ENCODE measurements at places on chromosomes 4 and X.

DNA sequence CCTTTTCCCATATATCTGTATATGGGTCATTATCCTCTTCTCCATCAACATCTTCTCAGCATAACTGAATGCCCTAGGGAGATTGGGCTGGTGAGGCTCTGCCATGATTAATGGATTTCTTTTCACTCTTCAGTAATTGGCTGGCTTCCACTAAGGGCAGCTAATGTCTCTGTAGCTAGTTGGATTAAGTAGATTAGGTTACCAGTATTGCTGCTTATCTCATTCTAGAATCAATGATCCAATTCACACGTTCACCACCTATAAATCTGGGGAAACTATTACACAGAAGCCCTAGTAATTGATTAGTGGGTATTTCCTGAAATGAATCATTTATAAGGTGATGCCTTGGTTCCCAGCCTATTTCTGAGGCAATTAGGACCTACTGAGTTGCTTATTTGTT lies 94.8 kb downstream of the KDR start:
- no peak for DNase-seq

DNA sequence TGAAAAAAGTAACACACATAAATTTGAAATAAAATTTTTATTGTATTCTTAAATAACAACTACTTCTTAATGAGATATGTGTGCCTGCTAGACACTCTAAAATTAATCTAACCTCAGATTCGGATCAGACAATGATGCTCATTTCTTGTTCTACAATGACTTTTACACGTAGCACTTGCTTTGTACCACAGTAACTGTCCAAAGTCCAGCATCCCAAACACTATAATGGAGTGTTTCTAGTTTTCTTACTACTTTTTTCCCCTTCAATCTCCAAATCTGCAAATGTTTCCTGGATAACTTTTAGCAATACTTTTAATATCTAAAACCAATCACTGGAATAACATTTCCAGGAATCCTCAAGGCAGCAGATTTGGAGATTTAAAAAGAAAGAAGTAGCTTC lies 75.9 kb downstream of the ADGRA3 start:
- DNase-seq, result no peak

DNA sequence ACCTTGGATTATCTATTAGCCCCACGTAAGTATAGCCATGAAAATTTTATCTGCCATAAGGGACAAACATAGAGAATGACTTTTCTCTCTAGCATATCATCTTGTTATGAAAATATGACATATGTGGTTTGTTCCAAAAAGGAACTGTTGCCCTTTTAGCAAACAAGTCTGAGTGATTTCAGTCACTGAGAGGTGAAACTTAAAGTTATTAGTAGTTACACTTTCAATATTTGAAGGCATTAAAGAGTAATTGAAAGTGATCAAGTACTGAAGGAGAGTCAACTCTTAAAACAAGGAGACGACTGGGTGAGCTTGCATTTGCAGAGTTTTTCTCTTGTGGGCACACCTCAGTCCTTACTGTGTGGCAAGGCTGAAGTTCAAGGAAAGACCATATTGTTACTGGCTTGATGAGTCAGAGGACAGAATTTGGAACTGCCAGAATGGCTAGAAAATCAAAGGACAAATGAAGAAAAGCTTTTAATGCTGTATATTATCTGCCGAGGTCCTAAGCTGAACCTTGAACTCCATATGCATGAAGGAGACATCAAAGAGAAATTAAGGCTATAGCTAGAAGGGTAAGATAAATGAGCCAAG lies 205.1 kb upstream of the EMCN start:
- DNase-seq, result no peak

GRCh38 chr4:22473268-22473667 lies 42.6 kb downstream of the ADGRA3 start:
- DNase-seq, result no peak

GRCh38 chr4:177235026-177235425 lies 74.6 kb upstream of the NEIL3 start:
- DNase-seq, result no peak

DNA sequence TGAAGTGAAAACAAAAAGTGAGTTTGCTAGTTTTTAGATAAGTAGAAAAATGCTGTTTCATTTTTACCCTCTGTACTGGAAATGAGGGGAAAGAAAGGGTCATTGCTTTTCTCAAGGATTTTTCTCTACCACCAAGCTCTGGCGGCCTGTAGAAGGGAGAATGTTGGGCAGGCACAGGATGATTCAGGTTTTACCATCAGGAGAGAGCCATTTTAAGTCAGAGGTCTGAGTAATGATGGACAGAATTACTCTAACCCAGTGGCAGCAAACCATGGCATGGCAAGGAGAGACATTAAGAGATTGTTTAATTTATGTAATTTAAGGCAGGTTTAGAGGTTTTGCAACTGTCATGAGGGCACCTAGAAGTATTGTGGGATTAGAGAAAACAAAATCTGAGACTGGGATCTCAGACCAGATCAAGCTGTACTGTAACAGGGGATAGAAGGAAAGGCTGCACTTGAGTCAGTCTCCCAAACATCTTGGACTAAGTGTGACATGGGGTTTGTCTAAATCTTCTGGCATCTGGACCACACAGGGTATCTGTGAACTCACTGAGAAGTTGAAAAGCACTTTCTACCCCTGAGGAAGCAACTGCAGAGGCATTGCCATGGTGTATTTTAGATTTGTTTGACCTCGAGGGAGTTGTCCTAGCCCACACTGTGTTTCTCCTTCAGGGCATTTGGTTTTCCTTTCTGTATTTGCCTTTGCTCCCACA lies 81.6 kb downstream of the BANK1 start:
- DNase-seq, result no peak

DNA sequence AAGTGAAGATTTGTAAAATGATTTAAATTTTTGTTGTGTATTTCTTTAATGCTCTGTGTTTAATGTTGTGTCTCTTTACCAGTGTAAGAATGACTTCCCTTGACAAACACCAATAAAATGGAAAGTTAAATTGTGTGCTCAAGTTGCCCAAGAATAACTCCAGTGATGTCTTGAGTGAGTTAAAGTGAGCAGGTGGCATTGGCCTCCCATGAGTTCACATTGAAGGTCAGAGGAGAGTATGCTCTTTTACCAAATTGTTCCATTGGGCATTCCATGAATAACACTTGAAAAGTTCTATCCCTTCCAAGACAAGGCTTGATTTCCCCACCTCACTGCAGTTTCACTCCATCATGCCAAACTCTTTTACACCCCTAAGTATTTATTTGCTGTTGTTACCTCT lies 4.5 kb downstream of the ANXA5 start:
- DNase-seq, result no peak

- DNase-seq, result no peak
Measured at GRCh38 chrX:41313419-41313818, 20.5 kb upstream of the DDX3X start.

- no peak for DNase-seq
Measured at GRCh38 chr4:46839128-46839527, 69.9 kb downstream of the COX7B2 start.

DNA sequence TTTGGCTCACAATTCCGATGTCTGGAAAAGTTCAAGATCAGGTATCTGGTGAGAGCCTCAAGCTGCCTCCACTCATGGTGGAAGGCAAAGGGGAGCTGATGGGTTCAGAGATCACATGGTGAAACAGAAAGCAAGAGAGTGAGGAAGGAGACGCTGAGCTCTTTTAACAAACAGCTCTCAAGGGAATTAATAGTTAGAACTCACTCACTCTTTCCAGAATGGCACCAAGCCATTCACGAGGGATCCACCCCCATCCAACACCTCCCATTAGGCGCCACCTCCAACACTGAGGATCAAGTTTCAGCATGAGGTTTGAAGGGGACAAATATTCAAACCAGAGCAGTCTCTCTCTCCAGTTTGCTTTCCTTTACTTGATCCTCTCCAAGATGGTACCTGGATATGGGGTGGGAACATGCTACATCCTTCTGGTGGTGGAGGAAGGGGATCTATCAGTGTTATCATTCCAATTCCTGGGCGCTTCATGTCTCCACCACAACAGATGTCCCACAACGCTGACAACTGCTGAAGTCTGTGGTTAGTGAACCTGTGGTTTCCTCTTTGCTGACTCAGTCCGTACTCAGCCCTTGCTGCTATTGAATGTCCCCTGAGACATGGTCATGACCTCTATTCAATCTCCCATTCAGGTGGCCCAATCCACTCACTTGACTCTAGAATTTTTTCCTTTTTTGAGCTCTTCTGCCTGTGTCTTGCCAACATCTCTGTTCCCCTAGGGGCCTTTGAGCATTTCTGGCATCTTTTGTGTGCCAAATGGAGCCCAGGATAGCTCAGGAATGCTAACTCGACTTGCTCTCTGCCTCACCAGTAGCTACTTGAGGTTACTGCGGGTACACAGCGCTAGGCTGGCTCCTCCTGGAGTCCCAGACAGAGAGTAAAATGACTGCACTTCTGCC lies 395.2 kb downstream of the MID1IP1 start:
- no peak for DNase-seq

GRCh38 chr4:5800496-5800895 lies 89.5 kb downstream of the EVC start:
- DNase-seq, result no peak

DNA sequence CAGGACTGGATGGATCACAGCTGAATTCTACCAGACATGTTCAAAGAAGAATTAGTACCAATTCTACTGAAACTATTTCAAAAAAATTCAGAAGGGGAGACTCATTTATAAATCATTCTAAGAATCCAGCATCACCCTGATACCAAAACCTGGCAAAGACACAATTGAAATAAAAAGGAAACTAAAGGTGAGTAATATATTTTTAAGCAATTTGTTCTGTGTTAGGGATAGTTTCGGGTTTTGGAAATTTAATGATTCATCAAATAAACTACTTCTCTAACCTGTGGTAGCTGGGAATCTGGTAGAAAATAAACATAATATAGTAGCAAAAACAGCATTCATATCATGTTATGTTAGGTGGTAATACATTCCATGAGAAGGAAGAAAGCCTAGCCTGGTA lies 662.2 kb upstream of the BOD1L1 start:
- DNase-seq, result no peak

GRCh38 chrX:102627640-102628039 lies 23.6 kb upstream of the GPRASP1 start:
- DNase-seq, result no peak

DNA sequence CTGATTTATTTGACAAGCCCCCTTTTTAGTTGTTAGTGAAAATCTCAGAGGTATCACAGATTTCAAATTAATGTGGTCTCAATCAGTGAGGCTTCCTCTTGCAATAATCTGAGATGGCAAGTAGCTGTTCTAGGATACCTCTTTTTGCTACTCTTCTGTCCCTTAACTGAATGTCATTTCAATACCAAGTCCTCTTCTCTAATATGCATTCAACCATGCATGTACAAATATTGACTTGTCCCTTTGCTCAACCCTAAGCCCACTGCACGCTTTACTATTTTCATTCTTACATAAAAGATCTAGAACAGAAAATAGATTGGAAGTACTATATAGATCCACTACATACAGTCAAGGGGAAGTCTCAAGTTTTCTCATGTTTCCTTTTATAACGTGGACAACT lies 164.2 kb downstream of the CBR4 start:
- no peak for DNase-seq

DNA sequence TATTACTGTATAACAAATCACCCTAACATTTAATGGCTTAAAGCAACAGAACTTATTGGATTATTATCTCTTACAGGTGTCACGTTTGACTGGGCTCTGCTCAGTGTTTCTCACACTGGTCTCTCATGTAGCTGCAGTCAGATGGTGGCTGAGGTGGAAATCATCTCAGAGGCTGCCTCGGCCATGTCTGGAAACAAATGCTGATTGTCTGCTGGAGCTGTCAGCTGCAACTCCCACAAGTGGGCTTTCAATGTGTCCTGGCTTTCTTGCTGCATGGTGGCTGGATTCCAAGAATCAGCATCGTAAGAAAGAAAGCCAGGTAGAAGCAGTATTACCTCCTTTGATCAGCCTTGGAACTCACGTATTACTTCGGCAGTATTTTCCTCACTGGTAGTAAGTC lies 277.6 kb downstream of the SPANXN1 start:
- peak; percentile 0 for DNase-seq

DNA sequence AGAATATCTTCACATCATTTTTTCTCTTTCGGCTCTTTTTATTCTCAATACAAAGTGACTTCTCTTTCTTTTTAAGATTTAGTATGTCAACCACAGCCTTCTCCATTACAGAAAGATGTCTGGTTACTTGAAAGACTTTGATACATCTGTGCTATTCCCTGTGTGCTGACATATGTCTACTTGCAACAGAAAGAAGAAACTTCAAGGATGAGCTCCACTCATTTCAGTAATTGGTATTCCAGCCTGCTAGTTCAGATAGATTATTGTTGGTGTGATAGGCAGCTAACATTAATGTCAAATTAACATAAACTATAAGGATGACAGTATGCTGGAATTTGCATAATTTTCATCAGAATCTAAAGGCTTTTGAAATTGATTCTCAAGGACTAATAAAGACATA lies 948.7 kb downstream of the PCDH18 start:
- DNase-seq, result no peak

GRCh38 chr4:5041699-5042098 lies 9.6 kb upstream of the STK32B start:
- no peak for DNase-seq

DNA sequence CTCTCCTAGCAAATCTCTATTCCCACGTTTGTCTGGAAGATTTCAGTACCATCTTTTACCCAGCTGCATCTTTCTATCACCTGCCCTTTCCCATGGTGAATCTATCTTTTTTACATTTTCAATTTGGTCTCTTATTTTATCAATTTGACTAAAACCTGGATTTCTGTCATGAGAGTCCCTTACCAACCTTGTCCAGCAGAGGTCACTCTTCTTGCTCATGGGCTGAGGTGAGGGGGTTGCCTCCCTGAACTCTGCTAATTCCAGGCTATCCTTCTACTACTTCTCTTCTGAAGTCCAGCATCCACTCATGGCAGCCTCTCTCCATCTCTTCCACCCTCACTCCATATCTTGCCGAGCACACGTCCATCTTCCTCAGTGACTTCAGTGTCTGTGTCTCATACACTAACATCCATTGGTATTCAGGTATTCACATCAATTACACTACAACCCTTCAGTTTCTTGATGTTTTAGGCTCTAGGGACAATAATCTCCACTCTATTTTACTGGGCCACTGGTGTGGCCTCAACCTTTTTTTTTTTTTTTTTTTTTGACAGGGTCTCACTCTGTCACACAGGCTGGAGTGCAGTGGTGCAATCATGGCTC lies 17.8 kb upstream of the ZNF827 start:
- no peak for DNase-seq

GRCh38 chrX:109774706-109775105 lies 41.6 kb upstream of the ACSL4 start:
- no peak for DNase-seq

GRCh38 chrX:15496824-15497223 lies 3.7 kb upstream of the PIR start:
- no peak for DNase-seq

GRCh38 chr4:128565565-128566186 lies 243.8 kb upstream of the JADE1 start:
- DNase-seq, result no peak

GRCh38 chrX:132030264-132030663 lies 7.2 kb downstream of the STK26 start:
- no peak for DNase-seq

DNA sequence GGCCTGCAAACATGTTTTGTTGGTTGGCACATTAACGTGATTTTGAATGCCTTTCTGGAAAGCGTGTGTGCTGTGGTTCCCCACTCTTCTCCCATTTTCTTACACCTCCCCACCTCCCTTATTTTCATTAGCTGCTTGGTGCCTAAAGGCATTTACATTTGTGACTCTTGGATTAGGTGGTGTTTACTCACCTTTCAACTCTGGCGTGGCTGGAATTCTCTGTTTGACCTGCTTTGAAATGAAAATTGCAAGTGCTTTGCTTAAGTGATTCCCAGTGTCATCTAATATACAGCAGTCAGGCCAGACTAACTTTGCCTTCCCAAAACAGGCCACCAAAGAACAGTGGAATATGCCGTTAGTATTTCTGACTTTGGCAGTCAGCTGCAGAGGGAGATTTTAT lies 80.5 kb downstream of the NHSL2 start:
- DNase-seq, result no peak

Measured in amygdala (tissue), 56 donors.